T-cell (primary cell): ENCODE measurements at places on chromosomes 6 and 20. TPM values are rescaled to one million over a fixed set of nuclear protein-coding genes. Genes with fewer than 3 reads are reported as not detected.
A peak's percentile ranks its signal among the peaks of the same experiment; 100 is the strongest.

DNA sequence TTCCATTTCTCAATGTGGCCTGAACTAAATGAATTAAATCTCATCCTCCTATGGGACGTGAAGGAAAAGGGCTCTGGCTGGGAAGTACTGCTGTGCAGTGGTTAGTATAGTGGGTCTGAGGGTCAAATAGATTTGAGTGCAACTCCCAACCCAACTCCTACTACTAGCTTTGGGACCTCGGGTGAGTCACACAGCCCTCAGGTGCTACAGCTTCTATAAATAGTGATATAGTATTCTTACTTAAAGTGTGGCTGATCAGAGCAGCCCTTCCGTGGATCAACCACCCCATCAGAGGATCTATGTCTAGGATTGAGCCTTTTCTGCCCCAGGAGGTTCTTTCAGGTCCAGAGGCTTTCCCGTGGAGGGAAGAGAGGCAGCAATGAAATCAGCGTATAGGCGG is 904 bp upstream of the UST start:
- DNase-seq, result no peak

GRCh38 chr20:33070111-33071053 is 9.1 kb upstream of the BPIFB4 start:
- no peak for DNase-seq

GRCh38 chr6:44622956-44623355 is 235.4 kb downstream of the CDC5L start:
- DNase-seq, result no peak

Gene BPIFA1
- total RNA-seq, result not detected

GRCh38 chr20:42510686-42511085 is 679.0 kb downstream of the PTPRT start:
- no peak for DNase-seq

DNA sequence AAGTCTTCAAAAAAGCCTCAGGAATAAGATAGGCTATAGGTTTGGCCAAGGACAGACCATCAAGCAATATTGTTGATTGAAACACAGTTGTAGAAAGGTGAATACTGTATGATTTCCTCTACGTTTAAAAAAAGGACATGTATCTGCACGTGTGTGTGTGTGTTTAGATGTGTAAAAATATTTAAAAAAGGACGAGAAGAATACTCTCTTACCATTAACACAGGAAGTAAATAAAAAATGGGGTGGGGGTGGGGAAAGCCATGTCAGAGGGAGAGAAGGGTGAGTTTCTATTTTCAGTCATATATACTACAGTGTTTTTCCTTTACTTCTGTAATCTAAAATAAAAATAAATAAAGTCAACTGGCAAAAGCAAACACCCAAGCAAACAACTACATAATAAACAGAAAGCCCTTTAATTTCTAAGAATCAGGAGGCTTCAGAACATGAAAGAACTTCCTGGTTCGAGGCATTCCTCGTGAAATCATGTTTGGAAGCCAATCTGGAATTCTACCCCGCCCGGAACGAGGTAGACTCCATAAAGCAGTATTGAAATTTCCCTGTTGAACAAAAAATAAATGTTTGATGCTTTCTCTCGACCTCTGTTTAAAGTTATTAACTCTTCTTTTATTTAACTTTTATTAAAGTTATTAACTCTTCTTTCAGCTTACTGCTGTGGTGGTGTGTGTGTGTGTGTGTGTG is 158.1 kb upstream of the ZNF217 start:
- DNase-seq, result no peak

DNA sequence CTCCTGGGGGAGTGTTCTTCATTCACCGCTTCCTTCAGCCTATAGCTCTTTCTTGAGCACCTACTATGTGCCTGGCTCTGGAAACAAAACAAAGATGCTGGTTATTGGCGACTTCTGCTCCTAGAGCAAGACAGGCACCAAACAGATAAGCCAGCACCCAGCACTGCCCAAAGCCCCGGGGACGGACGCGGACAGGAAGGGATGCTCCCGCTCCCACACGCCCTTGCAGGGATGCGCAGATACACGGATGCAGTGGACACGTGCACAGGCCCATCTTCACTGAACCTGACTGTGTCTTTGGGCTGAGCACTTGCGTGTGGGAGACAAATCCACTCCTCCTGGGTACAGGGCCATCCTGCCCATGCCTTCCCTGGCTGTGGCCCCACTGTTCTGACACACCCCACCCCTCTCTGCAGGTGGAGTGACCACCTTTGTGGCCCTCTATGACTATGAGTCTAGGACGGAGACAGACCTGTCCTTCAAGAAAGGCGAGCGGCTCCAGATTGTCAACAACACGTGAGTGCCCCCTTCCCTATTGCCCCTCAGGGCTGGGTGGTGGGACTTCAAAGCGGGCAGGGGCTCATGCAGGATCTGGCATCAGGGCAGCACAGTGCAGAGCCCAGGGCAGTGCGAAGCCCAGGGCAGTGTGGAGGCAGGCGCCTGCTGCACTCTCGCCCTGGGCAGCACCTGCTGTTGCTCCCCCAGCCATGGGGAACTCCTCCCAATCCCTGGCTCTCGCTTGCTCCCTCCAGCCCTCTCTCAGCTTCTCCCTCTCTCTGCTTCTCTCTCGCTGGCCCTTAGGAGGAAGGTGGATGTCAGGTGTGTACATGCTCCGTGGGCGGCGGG is 39.9 kb downstream of the SRC start:
- DNase-seq, result no peak

Gene BPI
- total RNA-seq, result not detected

Gene PRL
- not detected for total RNA-seq

Gene ARG1
- 0.73 TPM for total RNA-seq

- DNase-seq, result peak; percentile 64
These were observed 67.2 kb upstream of the SNX9 start for GRCh38 chr6:157755746-157756411.

- DNase-seq, result no peak
These were observed 353.0 kb upstream of the RGS17 start for GRCh38 chr6:153484056-153484455.

- DNase-seq, result no peak
These were observed 39.9 kb downstream of the HLA-B start for GRCh38 chr6:31317036-31317435.

Gene LY6G6F
- total RNA-seq, result not detected

Gene RRAGD
- 4.9 TPM for total RNA-seq

DNA sequence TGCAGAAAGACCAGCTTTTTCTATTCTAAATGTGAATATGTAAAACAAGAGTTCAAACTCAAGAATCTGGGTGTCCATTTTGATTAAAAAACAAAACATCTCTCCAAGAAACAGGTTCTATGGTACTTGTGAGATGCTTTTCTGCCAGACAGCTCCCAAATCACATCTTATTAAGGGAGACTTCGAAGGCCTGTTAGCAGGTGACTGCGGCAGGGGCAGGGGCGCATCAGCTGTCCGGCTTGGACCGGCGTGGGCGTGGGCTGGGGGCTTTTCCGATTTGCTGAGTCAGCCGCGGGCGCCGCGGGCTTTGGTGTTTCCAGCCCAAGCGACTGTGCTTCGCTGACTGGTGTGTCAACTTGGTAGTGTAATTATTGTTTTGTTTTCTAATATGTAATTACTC is 32.6 kb downstream of the TFAP2A start:
- no peak for DNase-seq

DNA sequence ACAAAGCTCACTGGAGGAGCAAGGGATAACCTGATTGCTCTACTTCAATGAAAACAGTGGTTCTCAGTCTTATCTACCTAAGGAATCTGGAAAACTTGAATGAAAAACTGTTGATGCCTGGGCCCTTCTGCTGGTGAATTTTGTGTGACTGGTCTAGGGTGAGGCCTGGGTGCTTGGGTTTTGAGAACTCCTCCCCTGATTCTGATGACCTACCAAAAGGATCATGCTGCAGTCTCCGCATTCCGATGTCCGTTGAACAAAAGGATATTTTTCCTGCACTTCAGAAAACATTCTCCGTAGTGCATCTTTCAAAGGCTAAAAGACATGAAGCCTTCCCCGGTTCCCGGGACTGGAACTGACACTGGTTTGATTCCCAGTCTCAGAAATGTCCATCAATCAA is 157.9 kb downstream of the SYNDIG1 start:
- DNase-seq, result no peak

Gene HDGFL1
- not detected for total RNA-seq

Gene LY6G5B
- 38.7 TPM for total RNA-seq

Gene RIPOR2
- 480 TPM for total RNA-seq

GRCh38 chr6:131683479-131683878 is 17.7 kb downstream of the OR2A4 start:
- DNase-seq, result no peak

GRCh38 chr6:15360300-15360699 is 114.4 kb downstream of the JARID2 start:
- DNase-seq, result no peak

DNA sequence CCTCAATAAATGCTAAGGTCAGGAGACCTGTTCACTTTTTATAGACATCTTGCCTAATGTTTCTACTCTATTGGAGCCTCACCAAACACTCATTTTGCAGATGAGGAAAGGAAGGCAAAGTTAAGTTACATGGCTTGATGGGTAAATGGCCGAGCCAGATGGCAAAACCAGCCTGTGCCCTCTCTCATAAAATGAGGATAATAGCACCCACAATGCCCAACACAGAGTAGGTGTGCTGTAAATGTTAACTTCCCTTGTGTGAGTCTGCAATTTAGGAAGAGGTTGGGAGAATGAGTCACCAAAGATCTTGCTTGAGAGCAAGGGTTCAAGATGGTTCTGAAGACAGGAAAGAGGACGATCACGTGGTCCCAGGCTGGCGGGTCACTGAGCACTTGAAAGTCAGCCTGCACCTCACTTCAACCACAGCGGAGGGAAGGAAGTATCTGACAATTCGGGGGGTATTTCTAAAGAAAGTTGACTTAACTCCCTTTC is 3.3 kb downstream of the KCNK5 start:
- no peak for DNase-seq

Gene SPEF1
- not detected for total RNA-seq

DNA sequence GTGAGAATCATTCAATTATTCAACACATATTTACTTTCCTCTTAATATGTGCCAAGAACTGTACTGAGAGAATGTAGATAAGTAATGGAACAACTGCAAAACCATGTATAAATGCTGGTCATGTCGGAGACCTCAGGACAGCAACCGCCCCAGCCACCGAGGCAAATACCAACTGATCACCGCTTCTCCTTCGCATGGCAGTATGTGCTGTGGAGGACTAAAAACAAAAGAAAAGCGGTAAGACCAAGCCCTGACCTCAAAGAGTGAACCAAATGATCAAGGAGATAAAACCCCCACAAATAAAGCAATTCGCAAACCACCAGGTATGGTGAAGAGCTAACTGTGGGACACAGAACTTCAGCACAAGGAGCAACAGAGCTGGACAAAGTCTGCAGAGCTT is 104.3 kb downstream of the TRERF1 start:
- DNase-seq, result no peak

- no peak for DNase-seq
These were observed 601.9 kb downstream of the HTR1B start for GRCh38 chr6:76861403-76861802.

DNA sequence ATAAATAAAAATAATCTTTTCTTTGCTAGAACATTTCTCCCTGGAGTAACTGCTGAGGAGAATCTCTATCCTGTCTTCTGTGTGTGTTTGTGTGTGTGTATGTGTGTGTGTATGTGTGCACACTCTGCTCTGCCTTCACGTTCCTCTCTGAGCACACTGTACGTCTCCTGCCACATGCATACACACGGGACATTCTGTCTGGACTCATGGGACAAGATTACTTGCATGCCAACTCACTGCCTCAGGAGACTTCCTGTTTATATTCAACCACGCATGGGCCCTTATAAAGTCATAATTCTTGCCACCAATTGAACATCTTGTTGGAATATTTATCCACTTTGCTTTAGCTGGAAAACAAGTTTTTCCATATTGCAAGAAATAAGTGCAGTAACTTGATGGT is 930.6 kb downstream of the KIF16B start:
- DNase-seq, result no peak

- DNase-seq, result no peak
These were observed 84.2 kb downstream of the MRPL14 start for GRCh38 chr6:44042989-44043478.

DNA sequence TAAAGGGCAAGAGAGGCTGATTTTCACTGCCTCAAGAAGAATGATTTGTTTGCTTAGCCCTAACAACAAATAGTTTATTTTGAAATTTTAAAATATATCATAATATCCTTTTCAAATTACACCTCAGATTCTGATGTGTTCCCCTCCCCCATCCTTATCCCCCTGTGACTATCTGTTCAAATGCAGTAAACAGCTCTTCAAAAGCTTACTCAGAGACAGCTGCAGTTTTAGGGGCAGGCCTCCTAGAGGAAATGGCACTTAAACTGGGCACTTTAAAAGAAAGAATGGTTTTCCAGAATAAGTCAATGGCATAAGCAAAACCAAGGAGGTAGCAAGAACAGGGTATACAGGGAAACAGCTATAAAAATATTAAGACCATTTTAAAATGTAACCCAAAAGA is 118.6 kb upstream of the UST start:
- DNase-seq, result no peak

DNA sequence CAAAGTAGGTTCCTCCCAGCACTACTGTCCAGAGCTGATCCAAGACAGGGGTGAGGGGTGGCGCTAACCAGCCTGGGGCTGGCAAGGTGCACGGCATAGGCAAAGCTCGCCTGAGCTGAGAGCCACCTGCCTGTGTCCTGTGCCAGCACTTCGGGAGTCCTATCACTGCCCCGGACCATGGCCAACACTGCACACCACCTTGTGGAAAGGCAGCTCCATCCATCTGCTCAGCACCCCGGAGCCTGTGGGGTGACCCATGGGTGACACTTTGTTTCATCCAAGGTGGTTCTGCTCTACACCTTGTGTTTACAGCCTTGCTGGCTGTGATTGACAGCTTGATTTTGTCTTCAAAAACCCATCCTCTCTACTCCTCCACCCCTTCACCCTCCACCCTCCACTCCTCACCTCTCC is 32.9 kb upstream of the GATA5 start:
- DNase-seq, result no peak

DNA sequence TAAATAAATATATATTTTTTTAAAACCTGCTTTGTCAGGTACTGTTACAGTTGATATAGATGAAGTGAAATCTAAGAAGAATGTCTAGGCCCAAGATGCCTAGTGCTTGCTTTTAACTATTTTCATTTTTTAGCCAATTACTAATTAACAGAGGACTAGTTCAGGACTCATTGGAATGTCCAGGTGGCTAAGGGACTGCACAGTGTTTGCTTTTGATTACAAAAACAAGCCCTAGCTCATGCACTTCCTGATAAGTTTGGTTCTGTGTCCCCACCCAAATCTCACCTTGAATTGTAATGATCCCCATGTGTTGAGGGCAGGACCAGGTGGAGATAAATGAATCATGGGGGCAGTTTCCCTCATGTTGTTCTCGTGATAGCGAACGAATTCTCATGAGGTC is 417.1 kb downstream of the PLCB1 start:
- DNase-seq, result no peak

DNA sequence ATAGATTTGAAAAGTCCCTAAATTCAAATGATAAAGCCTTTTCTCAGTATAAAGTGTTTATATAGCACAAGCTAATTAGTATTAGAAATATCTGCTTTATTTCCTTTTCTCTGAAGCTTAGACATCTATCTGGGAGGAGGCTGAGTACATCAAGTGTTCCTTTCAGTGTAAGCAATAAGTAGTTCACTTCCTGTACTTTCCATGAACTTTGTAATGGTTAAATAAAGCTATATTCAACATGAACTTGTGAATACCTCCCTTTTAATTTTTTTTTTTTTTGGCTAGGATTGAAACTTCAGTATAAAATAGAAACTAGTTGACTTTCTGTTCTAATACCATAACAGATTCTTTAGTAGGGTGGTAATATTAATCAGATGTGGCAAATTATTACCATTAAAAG is 190.9 kb downstream of the CENPW start:
- DNase-seq, result no peak
